ENCODE measurements at places on chromosomes 2 and 18. TPM values are rescaled to one million over a fixed set of nuclear protein-coding genes. Genes with fewer than 3 reads are reported as not detected.

DNA sequence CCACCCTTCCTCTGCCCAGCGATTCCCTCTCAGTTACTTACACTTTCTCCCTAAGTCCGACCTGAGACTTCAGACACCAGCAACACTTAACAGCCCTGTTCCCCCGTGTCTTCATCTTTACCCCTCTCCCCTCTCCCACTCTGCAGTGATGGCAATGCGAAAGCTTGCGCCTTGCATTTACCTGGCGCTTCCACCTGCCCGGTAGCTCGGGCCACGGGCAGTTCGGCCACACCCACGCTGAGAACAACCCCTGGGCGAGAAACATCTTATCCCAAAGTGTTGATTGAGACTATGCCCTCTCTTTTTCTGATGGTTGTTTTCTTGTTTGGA lies 558 bp downstream of the DNAJC10 start:
- H3K4me3 ChIP-seq = no peak overlapping the region
- no peak overlapping the region for H3K27ac ChIP-seq
- peak; percentile 4 for DNase-seq
- peaks cover 6% of the 10 kb centered on the region for H3K4me1 ChIP-seq

DNA sequence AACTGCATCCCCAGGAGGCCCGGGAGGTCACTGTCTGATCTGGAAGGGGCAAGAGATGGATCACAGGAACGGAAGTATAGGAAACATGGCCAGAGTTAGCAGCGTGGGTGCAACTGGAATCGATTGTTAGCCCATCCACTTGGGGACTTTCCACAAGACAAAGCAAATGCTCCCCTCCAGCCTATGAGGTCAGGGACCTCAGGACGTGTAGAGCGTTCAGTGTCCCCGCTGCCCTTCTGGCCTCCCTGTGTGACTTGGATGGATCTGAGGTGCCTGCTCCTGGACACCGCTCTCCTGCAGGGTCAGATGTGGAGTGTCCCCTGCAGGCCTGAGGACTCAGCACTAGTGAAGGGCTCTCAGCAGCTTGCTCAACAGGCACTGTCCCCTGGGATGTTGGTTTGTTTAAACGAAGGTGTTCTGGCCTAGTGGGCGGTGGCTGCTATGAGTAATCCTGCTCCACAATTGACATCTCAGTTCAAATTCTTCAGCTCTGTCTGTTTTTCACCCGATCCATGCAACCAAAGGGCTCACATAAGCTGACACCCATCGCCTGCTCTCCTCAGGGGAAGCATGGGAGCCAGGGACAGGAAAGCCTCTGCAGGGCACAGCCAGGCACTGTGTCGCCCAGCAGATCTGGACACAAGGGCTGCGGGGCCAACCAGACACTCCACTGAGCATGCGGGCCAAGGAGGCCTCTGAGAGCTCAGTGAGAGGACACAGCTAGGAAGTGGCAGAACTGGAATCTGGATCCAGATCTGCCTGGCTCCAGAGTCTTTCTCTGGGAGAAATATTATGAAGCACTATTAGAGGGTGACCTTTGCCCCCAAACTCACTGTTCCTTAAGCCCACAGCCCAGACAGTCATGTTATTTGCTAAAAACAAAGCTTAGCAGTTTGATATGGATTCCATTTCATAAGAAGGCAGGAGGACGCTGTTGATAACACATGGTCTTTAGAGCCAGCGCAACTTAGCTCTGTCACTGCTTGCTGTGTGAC lies 78.5 kb downstream of the RHOB start:
- H3K36me3 ChIP-seq = no peaks in the 10 kb centered on the region
- H3K27ac ChIP-seq = no peak overlapping the region
- no peak for DNase-seq
- peaks cover 4% of the 10 kb centered on the region for H3K4me1 ChIP-seq
- H3K27me3 ChIP-seq = peaks cover 19% of the 10 kb centered on the region
- H3K4me3 ChIP-seq = no peak overlapping the region

DNA sequence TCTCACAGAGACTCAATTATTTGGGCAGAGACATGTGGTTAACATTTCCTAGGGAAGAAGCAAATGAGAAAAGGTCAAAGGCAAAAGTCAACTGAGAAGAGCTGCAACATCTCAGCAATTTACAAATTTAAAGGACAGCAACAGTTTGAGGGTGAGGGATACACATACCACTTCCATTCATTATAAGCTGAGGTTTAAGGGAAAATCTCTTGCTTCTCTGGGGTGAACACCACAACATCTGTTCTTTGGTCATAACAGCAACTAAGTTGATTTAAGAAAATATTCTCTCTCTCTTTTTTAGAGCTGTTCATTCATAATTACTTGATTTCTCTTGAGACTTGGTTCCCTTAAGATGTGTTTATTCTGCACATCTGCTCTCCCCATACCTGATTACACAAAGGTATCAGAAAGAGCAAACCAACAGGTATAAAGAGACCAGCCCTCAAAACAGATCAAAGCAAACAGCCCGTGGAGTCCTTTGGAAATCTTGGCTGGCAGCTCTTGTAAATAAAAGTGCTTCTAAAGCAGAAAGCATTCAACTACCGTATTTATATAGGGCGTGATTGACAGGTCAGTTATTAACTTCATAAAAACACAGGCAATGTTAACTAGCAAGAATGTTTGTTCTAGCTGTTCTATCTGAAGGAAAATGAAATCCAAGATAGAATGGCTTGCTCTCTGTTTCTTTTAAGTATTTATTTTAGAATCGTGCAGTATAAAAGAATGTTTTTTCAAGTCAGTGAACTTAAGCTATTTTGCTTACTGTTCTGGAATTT lies 132.8 kb downstream of the THADA start:
- no peak overlapping the region for H3K4me3 ChIP-seq
- H3K4me1 ChIP-seq = peaks cover 12% of the 10 kb centered on the region
- no peak overlapping the region for H3K27ac ChIP-seq

SERPINB10 gene
- total RNA-seq = not detected

DNA sequence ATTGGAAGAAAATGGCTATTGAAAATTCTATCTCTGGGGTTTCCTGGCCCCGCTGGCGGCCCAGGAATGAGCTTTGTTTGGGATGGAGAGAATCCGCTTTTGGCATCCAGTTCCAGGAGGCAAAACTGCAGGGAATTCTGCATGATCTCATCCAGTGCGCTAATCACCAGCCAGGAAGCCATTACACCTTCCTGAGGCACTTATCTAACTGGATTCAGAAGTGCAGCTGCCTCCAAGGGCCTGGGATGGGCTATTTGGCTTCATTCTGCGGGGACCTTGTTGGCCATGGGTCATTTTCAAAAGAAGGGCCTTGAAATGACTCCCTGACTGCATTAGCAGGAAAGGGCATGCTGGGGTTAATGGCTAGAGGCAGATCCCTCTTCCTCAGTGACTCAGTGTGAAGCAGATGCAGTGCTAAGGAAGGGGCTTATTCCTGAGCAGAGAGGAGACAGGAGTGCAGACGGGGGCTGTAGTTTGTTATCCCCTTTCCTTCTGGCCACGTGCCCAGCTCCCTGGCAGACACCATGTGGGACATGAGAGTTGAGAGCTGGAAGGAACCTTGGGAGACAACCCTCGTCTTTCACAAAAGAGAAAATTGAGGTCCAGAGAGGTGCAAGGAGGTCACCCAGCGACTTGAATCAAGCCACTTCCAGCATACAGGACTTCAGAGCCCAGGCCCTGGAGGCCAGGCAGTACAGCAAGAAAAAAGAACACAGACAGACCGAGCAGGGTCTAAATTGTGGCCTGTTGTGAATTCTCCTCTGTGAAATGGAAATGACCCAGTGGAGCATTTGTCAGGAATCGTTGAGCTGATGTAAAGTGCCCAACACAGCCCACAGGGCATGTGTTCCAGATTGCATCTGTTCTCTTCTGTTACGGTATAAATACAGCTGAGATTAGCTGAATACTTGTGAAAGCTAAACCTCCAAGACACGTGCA lies 161.8 kb downstream of the PRKCE start:
- H3K27me3 ChIP-seq = no peaks in the 10 kb centered on the region
- DNase-seq = no peak
- peak overlapping the region; percentile 60 for H3K27ac ChIP-seq

- H3K4me1 ChIP-seq = peaks cover 14% of the 10 kb centered on the region
- peaks cover 12% of the 10 kb centered on the region for H3K36me3 ChIP-seq
- no peak for DNase-seq
- no peak overlapping the region for H3K27ac ChIP-seq
- H3K4me3 ChIP-seq = no peak overlapping the region
- H3K27me3 ChIP-seq = no peaks in the 10 kb centered on the region
These were observed 45.6 kb downstream of the CEP192 start for GRCh38 chr18:13036622-13037320.

DNA sequence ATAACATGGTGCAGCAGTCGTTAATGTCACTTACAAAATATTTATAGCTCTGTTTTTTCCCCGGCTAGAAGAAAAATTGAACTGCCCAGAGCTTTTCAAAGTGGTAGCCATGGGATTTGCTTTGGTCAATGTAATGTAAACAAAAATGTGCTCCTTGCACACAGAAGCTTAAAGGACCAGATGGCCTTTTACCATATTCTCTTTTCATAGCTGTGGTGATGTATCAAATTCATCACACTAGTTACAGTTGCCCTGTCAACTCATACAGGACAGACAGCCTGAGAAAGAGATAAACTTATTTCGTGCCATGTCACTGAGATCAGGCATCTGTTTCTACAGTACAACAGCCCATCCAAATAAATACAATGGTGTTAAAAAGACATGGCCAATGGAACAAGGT lies 368.1 kb upstream of the CDH19 start:
- no peaks in the 10 kb centered on the region for H3K36me3 ChIP-seq
- no peak for DNase-seq
- H3K27me3 ChIP-seq = no peaks in the 10 kb centered on the region
- no peak overlapping the region for H3K4me3 ChIP-seq
- no peaks in the 10 kb centered on the region for H3K4me1 ChIP-seq

LHCGR gene
- total RNA-seq = not detected

DNA sequence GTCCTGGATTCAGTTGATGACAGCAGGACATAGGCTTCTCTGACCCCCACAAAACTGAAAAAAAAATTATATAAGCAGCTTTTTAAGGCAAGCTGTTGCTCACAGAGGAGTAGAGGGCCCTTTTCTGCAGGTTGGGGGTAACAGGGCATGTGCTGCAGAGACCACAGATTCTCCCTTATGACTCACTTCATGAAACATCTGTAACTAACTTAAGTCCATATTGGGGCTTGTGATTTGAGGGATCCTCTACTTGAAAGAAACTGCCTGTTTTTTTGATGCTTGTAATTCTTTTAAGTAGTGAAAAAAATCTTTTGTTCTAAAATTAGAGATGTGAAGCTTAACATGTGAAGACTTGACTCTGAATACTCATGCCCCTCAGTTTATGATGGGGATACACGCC lies 33.4 kb downstream of the XRCC5 start:
- no peak overlapping the region for H3K4me3 ChIP-seq
- H3K27ac ChIP-seq = no peak overlapping the region
- H3K4me1 ChIP-seq = peaks cover 6% of the 10 kb centered on the region
- peaks cover 6% of the 10 kb centered on the region for H3K36me3 ChIP-seq

GRCh38 chr2:176412136-176412535 lies 142.9 kb downstream of the MTX2 start:
- no peak overlapping the region for H3K4me3 ChIP-seq
- H3K27ac ChIP-seq = no peak overlapping the region
- H3K27me3 ChIP-seq = peaks cover 73% of the 10 kb centered on the region
- no peaks in the 10 kb centered on the region for H3K4me1 ChIP-seq

DNA sequence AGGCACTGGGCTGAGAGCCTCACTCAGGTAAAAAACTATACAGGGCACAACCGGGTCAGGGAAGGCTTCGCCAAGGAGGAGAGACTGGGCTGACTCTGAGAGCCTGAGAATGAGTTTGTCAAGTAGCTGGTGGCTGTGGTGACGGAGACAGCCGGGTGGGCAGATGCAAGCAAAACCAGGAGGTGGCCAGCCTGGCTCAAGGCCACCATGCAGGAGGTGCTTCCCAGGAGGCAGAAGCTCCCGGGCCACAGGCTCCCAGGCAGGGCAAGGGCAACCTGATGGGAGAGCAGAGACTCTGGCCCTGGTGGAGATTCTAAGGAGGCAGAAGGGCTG lies 2.9 kb upstream of the INHBB start:
- no peak for DNase-seq
- peaks cover 7% of the 10 kb centered on the region for H3K36me3 ChIP-seq
- no peak overlapping the region for H3K27ac ChIP-seq
- H3K27me3 ChIP-seq = peaks cover 67% of the 10 kb centered on the region
- H3K4me3 ChIP-seq = peak overlapping the region; percentile 89

- no peaks in the 10 kb centered on the region for H3K4me1 ChIP-seq
- H3K27me3 ChIP-seq = no peaks in the 10 kb centered on the region
- H3K36me3 ChIP-seq = no peaks in the 10 kb centered on the region
- DNase-seq = no peak
These were observed 440.8 kb upstream of the CDH20 start for GRCh38 chr18:60892441-60892840.

DNA sequence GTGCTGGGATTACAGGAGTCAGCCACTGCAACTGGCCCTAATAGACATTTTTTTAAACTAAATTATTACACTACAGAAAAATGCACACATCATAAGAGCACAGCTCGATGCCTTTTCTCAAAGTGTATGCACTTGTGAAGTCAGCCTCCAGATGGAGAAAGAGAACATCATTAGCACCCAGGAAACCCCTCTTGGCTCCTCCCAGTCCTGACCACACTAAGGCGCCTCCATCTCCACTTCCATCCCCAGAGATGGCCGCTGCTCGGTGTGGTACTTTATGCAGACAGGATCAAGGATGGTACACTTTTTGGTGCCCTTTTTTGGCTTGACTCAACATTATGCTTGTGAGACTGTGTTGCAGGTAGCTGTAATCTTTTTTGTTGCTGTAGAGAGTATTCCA lies 34.8 kb downstream of the RRM2 start:
- no peak for DNase-seq
- H3K4me3 ChIP-seq = no peak overlapping the region
- H3K27me3 ChIP-seq = no peaks in the 10 kb centered on the region
- H3K27ac ChIP-seq = no peak overlapping the region

ACTR2 gene
- 243 TPM for total RNA-seq

KCNF1 gene
- not detected for total RNA-seq

DNA sequence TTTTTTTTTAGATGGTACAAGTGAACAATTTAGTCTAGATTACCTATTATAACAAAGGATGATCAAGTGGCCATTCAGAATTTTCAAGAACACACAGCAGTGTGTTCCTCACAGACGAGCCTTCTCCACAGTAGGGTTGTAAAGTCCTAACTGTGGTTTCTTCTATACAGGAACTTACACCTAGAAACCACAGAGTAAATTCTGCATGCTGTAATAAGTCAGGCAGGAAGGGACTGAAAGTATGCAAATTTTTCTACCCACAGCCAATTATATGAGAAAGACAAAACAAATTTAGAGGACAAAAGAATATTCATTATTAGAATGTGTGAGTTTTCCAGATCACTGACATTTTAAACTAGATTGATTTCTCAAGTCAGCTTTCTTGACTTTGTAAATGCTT lies 99.5 kb downstream of the RBMS1 start:
- H3K27ac ChIP-seq = peak overlapping the region; percentile 80
- DNase-seq = no peak
- peak overlapping the region; percentile 72 for H3K4me3 ChIP-seq
- H3K27me3 ChIP-seq = no peaks in the 10 kb centered on the region
- H3K4me1 ChIP-seq = peaks cover 39% of the 10 kb centered on the region

GRCh38 chr2:161178756-161179155 lies 18.5 kb downstream of the TANK start:
- no peaks in the 10 kb centered on the region for H3K27me3 ChIP-seq
- H3K4me1 ChIP-seq = peaks cover 26% of the 10 kb centered on the region
- H3K36me3 ChIP-seq = peaks cover 3% of the 10 kb centered on the region
- peak overlapping the region; percentile 32 for H3K27ac ChIP-seq
- DNase-seq = no peak
- no peak overlapping the region for H3K4me3 ChIP-seq
